Hepatocyte (in vitro differentiated cells): ENCODE measurements at places on chromosomes 2 and 18.

- DNase-seq: no peak
Measured at GRCh38 chr18:8008033-8008432, 440.9 kb downstream of the PTPRM start.

GRCh38 chr2:179037807-179038206, 12.1 kb downstream of the CCDC141 start:
- no peak for DNase-seq

GRCh38 chr2:236688563-236689392, 119.2 kb downstream of the ACKR3 start:
- no peak for DNase-seq

DNA sequence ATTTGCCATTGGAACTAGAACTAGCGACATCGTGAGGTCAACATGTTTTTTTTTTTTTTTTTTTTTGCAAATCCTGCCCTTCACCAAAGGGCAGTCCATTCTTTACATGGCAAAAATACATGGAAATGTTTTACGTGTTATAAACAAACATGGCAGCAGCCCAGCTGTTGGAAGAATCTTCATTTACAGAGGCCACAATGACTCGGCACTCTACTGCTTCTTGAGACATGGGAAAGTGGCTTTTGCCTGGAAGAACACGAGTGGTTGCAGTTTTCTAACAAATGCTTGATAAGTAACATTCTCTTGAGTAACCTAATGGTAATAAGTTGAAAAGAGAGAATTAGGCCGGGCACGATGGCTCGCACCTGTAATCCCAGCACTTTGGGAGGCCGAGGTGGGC, 22.8 kb upstream of the POLR1B start:
- DNase-seq: no peak

- DNase-seq: no peak
Measured at GRCh38 chr2:215120401-215120800, 18.0 kb downstream of the ABCA12 start.
